ENCODE measurements at places on chromosomes 1 and 21. TPM values are rescaled to one million over a fixed set of nuclear protein-coding genes. Genes with fewer than 3 reads are reported as not detected.

GRCh38 chr1:76314730-76315129, 240.2 kb downstream of the ST6GALNAC3 start:
- no peak for DNase-seq

DNA sequence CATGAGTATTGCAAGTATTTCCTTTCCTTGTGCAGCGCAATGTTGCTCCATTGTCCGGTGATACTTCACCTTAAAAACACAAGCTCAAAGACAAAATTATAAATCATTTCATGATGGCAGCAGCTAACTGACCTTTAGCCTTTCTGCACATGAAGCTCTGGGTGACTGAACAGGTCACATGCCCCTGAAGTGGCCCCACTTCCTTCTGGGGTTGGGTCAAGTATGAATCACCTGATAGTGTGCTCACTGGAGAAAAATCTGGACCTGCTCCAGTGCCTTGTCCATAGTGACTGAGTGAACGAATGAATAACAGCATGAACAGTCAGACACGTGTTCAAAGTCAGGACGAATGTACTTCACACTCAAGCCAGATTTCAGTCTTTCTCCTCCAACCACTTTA, 658.9 kb downstream of the NPHP4 start:
- no peak for DNase-seq

DNA sequence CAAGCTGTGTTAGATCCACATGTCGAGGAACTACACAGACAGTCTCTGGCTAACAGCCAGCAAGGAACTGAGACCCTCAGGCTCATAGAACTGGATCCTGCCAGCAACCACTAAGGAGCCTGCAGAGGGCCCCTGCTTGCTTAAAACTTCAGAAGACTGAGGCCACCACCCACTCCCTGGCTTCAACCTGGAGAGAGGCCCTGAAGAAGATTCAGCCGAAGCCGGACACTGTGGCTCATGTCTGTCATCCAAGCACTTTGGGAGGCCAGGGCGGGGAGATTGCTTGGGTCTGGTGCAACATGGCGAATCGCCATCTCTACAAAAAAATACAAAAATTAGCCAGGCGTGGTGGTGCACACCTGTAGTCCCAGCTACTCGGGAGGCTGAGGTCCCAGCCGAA, 92.6 kb upstream of the TMPRSS2 start:
- no peak for DNase-seq

DNA sequence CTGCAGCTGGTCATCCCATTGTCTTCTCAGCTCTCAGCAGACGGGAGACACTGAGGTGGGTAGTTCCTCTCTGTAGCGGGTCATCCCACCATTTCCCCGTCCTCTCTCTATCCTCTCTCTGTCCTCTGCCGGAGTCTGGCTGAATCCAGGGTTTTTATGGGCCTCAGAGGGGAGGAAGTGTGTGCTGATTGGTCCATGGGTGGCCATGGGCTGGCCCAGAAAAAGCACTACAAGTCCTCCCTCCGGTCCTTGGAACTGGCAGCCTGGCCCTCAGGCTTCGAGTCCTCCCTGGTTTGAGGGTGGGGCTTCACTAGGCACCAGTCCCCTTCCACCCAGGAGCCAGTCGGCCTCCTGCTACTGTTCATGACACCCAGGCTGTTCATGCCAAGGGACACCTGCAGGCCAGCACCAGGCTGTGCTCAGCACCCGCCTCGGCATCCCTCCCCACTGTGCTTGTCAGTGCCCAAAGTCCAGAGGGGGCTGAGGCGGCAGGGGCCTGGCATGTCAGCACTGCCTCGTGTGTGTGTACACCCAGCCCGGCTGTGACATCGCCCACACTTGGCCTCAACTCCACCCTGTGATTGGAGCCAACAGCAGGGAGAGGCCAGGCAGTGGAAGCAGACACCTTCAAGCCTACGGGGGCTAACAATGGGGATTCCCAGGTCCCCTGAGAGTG, 23.0 kb upstream of the LRRC8C start:
- DNase-seq: no peak

- no peak for DNase-seq
These were observed 37.9 kb downstream of the PIGM start for GRCh38 chr1:159993911-159994310.

DNA sequence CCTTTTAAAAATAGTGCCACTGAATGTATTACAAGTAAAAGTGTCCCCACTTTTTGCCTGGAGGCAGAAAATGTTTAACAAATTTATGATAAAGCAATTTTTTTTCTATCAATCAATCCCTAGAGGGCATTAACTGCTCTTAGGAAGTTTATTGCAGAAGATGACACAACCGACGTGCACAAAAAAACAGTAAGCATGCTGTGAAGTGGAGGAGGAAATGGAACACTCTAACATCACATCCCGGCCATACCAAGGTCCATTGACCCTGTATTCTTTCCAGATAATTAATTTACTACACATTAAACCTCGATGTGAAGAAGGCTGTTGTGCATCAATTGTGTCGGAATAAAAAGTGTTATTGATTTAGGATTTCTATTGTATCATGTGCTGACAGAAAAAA, 264.9 kb upstream of the NR5A2 start:
- DNase-seq: no peak

DNA sequence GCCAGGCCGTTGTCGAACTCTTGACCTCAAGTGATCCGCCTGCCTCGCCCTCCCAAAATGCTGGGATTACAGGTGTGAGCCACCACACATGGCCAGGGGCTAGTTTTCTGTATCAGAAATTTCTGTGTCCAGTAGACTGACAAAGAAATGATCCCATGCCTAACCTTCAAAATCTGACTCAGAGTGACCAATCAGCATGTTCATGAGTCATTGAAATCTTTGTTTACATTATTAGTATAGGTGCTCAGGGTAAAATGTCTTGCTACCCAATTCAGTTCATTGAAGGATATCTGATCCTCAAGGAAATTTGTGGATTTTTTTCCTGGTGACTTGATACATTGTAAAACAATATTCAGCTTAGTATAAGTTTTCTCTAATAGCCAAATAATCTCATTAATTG, 11.0 kb upstream of the LDLRAD2 start:
- DNase-seq: no peak

The ARHGEF19 gene
- total RNA-seq: 0.16 TPM

The WARS2 gene
- 13.1 TPM for total RNA-seq

The SH3GLB1 gene
- total RNA-seq: 107 TPM
